ENCODE measurements at places on chromosomes 4 and X.

GRCh38 chr4:90540536-90540935 lies 413.3 kb downstream of the CCSER1 start:
- DNase-seq: no peak

- no peak for DNase-seq
Observed at GRCh38 chr4:148258535-148258934, 183.7 kb downstream of the NR3C2 start.

- DNase-seq: no peak
Observed at GRCh38 chrX:18691431-18691830, 16.0 kb upstream of the PPEF1 start.

- no peak for DNase-seq
Observed at GRCh38 chr4:123485601-123486000, 89.0 kb downstream of the SPRY1 start.

DNA sequence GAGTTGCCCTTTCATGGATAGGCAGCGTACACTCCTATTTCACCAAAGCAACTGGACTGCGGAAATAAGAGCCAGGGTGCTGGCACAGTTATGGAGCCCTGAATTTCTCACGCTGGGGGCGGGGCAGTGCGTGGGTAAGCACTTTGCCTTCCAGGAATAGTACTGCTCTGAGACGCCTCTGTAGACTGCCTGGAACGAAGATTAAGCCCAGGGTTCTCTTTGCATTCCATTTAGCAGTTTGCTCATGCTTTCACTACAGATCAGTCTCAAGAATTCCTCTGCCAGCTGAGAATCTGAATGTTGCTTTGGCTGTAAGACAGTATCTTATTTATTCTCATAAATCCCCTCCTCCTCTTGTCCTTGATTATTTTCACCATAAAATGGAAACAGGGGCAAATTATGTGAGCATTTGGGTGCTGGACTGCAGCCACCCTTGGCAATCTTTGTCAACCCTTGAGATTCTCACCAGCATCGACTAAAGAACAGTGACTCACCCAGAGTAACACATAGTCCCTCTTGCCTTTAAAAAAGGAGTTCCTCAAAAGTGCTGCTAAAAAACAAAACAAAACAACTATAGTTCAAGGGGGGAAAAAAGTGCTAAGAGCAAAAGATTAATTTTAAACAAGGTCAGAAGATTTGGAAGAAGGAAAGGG lies 88.9 kb upstream of the CITED1 start:
- DNase-seq: no peak

GRCh38 chr4:25466966-25467697 lies 90.1 kb downstream of the ANAPC4 start:
- no peak for DNase-seq

DNA sequence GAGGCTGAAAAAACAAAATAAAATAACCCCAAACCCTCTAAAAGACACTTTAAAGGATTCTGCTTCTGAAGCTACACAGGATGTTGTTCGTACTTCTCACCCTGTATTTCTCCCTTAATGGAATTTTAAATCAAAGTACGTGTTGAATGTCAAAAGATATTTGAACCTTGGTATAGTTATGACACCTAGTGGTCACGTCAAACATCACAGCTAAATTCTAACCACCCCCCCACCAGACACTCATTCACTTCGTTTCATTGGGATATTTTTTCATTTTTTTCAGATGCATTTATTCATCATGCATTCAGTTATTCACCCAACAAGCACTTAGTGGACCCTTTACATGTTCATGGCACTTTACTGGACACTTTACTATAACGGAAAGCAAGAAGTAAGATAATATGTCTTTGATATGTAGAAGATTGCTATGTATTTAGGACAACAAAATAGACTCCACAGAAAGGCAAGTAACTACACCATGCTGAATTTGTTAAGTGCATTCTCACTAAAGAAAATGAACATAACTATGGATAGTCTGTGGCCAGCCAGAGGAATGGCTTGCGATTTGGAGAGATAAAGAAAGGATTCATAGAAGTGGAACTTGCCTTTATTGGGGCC lies 62.5 kb upstream of the GPR174 start:
- DNase-seq: no peak

DNA sequence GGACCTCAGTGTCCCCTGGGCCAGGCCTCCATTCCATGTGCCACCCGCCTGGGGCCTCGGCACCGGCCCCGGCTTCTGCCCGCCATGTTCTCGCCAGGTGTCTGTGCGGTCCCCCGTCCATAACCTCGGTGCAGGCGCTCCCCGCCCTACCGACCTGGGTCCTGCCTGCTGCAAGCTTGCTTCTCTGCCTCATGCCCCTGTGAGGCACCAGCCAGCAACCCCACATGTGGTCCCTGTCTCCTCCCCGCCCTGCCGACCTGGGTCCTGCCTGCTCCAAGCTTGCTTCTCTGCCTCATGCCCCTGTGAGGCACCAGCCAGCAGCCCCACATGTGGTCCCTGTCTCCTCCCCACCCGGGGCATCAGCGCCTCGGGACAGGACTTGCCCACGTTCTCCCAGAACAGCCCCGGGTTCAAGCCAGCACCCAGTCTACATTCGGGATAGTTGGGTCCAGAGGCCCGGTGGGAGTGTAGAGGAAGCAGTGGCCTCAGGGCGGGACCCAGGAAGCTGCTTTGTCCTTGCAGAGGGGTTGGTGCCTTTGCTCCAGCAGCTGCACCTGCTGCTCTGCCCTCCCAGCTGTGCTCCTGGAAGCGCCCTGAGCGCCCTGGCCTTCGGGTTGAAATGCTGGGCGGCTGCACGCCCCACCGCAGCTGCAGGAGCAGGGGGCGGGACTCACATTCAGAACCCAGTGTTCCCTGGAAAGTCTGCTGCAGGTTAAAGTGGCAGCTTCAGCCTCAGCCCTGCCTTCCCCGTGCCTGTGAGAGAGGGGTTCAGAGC lies 20.1 kb upstream of the UVSSA start:
- DNase-seq: no peak

DNA sequence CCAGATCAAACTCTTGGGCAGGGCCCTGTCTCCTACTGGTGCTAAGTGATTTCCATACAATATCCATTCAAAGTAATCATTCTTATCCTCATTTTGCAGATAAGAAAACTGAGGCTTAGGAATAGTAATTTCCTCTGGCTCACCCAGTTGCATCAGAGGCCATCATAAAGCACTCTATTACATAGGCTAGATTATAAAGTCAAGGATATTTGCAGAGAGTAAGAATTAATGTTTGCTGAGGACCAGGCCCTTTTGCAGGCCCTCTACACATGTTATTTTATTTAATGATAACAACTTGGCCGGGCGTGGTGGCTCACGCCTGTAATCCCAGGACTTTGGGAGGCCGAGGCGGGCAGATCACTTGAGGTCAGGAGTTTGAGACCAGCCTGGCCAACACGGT lies 316.8 kb downstream of the ZNF674 start:
- no peak for DNase-seq

DNA sequence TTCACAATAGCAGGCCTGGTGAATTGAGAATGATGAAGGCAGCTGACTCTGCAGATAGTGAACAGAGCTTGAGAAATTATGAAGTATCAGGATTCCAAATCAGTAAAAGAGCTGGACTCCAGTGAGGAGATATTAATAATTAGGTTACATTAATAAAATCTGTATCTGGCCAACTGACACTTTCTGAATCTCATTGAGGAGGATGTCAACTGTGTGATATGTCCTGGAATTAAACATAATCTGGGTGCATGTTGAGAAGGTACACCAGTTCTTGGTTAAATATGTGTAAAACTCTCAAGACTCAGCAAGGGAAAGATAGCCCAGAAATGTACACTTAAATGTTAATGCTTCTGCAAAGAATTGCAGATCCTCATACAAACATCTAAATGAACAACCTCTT lies 177.8 kb upstream of the SFRP2 start:
- no peak for DNase-seq

DNA sequence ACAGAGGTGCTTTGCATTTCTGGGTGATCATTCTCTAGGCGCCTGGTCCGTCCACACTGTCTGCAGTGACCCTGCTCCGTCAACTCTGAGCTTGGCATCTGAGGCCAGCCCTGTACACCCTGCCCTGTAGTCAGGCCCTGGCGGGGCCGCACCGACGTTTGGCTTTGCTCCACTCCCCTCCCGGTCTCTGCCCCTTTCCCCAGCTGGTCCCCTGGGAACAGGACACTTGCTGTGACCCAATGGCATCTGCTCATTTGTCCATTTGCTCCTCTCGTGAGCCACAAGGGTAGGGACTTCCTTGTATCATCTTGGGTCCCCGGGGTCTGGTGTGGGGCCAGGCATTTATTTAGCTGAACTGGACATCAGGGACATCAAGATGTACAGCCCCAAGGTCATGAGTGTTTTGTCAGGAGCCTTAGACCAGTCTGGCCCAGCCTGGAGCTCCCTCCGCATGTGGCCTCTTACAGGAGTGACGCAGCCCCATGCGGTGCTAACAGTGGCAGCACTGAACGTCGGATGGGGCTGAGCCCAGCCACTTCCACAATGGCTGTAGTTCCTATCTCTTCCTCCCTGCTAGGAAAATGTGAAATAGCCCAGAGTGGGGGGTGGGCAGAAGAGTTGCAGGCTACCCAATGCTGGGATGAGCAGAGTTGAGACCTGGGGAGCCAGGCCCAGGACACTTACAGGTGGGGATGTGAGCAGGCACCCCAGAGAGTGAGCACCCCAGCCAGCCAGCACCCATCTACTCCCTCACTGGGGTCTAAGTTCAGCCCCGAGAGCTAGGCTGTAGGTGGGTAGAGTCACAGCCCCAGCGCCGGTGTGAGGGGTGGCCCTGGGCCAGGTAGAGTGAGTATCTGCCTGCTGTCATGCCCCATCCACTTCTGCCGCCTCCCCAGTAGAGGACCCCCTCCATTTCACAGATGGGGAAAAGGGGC lies 2.0 kb upstream of the SH3BP2 start:
- DNase-seq: no peak

- DNase-seq: no peak
Observed at GRCh38 chr4:111174331-111174730, 551.5 kb upstream of the PITX2 start.

DNA sequence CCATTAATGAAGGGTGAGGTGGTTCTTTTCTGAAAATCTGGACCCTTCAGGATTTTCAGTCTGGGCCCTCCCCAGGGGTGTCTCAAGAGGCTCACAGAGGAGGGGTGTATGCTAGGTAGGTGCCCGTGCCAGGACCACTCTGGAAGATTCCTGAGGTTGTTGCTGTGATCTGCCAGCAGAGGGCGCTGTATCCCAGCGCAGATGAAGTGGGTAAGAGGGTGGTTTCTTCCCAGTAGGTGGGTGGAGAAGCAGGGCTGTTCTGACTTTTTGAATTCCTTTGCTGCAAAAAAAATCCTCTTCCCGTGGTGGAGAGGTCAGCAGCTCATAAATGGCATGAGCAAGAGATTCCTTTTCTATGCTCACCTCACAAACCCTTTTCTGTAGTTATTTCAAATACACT lies 51.1 kb downstream of the SCML1 start:
- DNase-seq: no peak

- no peak for DNase-seq
Observed at GRCh38 chr4:95317085-95317793, 231.5 kb downstream of the UNC5C start.

DNA sequence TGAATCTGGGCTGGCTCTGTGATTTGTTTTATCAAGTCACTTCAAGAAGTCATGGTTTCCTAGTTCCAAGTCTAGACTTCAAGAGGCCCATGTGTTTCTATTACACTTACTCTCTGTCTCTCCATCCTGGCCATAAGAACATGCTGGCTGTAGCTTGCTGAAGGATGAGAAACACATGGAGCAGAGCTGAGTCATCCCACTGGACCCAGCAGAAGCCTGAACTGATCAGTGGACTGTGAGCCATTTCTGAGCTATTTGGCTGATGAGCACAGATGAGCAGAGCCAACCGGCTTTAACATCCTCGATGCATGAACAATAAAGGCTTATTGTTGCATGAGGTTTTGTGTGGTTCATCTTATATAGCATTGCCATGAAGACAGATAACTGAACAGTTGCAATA lies 290.6 kb upstream of the BOD1L1 start:
- no peak for DNase-seq

GRCh38 chr4:184529283-184529682 lies 54.9 kb upstream of the IRF2 start:
- no peak for DNase-seq

DNA sequence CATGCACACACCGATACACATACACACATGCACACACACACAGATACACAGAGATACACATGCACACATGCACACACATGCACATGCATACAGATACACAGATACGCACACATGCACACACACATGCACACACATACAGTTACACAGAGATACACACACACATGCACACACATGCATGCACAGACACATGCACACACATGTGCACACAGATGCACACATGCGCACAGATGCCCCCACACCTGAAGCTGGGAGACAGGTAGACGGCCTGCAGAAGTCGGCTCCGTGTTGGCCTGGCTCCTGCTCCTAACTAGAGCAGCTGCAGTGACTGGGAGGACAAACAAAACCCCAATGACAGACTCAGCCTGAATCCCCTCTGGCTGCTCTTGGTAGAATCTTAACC lies 46.8 kb downstream of the PSAPL1 start:
- no peak for DNase-seq

- no peak for DNase-seq
Observed at GRCh38 chrX:153704021-153704526, 16.3 kb downstream of the SLC6A8 start.

GRCh38 chrX:133440081-133440796 lies 24.9 kb upstream of the GPC4 start:
- no peak for DNase-seq

- DNase-seq: no peak
Observed at GRCh38 chr4:104906276-104906675, 240.4 kb upstream of the TET2 start.

- no peak for DNase-seq
Observed at GRCh38 chr4:127631420-127631819, 1.3 kb upstream of the INTU start.

- no peak for DNase-seq
Observed at GRCh38 chr4:25588206-25588605, 67.4 kb upstream of the SLC34A2 start.

DNA sequence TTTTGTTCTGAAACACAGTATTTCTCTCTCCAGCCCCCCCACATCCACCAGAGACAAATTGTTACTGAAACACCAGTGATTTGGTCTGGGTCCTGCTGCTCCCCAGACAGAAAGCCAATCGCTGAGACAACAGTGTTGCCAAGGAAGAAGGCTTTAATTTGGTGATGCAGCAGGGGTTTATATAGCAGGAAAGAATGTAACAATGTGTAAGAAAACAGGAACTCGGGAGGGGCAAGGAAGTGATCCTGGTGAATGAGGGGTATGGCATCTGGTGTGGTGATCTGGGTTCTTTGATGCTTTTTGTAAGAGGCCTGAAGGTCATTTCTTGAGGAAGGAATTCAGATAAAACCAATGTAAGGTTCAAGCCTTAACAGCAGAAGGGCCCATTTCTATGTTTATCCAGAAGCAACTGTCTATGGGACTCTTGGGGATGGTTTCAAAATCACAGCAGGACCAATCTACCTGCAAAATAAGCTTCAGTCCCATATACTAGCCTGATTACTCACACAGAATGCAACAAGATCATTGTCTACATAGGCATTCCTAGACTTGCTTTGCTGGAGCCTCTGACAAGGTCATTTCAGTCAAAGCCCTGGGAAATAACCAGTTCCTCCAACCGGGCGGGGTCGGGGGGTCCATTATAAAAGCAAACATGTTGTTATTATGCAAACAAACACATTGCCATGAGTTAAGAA lies 445.2 kb upstream of the ZFP42 start:
- DNase-seq: no peak
